Stimulated activated naive CD4-positive, alpha-beta T cell (primary cell): ENCODE measurements at places on chromosomes 3 and 15.

DNA sequence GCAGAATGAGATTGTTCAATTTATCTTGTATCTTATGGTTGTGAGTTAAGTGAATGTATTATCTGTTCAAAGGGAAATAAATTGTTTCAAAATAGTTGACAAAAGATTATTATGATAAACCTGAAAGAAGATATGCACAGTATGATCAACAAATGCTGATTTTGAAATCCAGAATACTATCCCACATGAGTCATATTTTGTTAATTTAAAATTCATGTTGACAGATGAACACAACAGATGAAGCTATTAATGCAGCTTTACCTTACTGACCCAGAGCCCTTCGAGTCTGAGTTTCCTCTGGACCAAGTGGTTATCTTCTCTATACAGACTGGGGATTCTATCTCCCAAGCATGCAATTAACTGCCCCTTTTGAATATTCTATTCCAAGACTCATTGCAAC is 482.8 kb downstream of the FGF12 start:
- DNase-seq, result no peak

GRCh38 chr3:194194051-194194756 is 58.3 kb downstream of the HES1 start:
- DNase-seq, result no peak

DNA sequence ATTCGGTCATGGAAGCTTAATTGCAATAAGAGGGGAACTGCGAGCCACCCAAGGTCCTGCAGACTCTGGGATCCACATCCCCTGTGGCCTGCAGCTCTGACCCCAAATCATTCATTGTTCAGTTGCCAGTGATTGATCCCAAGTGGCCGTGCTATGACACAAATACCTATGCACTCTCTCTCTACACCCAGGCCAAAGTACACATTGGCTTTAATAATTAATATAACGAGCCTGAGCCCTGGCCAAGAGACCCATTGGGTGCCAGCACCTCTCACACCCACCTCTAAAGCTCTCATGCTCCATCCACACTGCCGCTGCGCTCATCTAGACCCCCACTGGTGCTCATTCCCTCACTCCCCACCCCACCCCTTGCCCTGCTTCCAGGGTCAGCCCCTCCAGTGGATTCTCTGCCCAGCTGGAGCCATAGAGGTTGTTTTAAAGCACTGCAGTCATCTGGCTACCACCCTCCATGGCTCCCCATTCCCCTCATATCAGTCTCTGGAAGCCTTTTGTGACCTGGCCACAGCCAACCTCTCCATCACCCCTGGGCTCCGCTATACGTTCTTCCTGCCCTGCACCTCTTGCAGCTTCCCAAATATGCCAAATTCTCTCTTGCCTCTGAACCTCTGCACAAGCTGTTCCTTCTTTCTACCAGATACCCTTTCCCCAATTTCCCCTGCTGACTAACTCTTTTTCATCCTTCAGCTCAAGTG is 37.7 kb upstream of the SLC6A6 start:
- DNase-seq, result no peak

GRCh38 chr3:106452096-106452495 is 583.3 kb upstream of the CBLB start:
- DNase-seq, result no peak

DNA sequence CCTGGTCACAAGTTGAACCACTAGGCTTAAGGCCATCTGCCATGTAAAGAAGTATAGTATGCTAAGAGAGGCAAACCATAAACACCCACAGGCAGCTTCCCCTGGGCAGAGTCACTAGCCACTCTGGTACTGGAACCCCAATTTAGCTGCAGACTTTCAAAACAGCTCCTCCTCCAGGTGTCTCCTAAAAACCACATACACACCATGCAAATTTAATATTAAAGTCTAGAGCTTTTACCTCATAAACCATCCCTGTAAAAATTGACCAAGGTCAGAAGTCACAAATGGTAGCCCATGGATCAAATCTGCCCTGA is 99.1 kb upstream of the STT3B start:
- DNase-seq, result no peak

DNA sequence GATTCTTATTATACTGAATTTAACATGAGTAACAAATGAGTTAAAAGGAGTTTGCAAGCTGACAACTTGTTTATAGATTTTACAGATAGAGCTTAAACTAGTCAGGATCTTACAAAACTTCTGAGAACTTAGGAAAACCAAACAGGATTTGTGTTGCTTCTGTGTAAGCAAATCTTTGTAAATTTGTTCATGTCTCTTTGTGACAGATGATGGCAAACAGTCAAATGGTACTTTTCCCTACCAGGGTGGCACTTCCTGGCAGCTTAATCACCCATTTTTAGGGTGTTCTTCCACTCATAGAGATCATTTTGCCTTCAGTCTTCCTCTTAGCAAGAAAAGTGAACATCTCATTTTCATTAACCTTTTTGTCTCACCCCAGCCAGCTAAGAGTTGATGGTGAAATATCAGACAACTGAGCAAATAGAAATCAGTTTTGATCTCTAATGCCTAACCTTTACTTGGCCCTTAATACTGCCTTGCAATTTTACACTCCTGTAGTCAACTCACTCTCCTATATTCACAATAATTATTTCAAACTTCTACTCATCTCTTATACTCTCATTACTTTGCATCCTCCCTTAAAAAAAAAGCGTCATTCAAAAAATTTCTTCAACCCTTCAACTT is 23.7 kb upstream of the NECTIN3 start:
- DNase-seq, result no peak

GRCh38 chr3:133038089-133038730 is at the start of gene TMEM108:
TMEM108 (plus strand) TSS chr3:133038391.
- DNase-seq, result no peak

DNA sequence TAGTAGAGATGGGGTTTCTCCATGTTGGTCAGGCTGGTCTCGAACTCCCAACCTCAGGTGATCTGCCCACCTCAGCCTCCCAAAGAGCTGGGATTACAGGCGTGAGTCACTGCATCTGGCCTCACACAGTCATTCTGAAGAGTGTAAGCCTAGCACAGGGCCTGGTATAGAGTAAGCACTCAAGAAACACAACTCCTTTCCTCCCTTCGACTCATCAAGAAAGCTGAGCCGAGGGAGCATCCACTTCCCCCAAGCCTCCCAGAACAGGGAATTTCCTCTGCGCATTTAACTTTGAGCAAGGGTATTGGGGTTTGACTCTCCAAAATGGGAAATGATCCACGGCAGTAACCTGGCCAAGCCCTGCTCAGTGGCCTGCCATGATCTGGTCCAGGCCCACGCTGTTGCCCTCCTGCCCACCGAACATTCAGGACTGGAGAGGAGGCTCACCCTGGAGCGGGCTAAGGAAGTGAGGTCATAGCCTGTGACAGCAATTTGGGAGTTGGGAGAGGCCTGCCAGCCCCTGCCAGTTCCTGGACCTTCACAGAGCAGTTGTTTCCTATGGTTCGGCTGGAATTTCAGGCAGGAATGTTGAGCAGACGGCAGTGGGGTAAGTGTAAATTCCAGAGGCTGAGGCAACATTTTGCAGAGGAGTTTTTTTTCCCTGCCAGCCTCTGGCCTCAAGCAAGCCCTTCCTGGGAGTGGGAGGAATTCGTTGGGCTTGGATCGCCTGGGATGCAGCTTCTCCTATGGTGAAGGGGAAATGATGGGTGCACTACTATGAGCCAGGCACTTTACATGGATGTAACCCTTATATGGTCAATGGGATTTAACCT is 21.2 kb upstream of the SMAD3 start:
- DNase-seq, result no peak

DNA sequence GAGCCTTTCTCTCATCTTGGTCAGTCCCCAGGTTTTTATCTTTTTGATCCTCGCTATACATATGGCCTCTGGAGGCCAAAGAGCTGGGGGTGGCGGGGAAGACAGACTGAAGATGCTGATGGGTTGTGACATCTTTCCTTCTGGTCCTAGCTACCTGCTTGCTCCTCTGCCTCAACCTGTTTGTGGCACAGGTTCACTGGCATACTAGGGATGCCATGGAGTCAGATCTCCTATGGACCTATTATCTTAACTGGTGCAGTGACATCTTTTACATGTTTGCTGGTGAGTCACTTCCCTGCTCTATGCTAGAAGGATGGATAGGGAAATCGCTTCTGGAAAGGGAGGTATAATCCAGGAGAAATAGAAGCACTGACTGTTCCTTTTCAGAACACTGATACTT is 8.8 kb downstream of the TMEM202 start:
- no peak for DNase-seq

DNA sequence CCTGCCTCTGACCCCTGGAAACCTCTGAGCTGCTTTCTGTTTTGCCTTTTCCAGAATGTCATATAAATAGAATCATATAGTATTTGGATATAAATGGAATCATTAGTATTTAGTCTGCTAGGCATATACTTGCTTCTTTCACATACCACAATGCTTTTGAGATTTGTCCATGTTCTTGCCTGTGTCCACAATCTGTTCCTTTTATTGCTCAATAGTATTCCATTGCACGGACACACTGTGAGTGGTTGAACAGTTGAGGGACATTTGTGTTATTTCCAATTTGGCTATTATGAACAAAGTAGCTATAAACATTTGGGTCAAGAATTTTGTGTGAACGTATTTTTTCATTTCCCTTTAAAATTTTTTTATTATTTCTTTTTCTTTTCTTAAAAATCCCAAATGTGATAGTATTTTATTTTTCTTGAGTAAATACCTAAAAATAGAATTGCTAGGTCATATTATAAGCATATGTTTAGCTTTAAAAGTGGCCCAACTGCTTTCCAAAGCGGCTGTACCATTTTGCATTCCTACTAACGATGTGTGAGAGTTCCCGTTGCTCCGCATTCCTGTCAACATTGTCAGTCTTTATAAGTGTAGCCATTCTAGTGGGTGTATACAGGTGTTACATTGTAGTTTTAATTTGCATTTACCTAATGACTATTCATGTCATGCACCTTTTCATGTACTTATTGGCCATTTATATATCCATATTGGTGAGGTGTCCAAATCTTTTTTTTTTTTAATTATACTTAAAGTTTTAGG is 26.5 kb downstream of the WDR53 start:
- DNase-seq, result no peak
